Kidney (tissue), 22 donors: ENCODE measurements at places on chromosomes 6 and 20. TPM values are rescaled to one million over a fixed set of nuclear protein-coding genes. Genes with fewer than 3 reads are reported as not detected.

- DNase-seq: no peak
These were observed 61.7 kb upstream of the XRN2 start for GRCh38 chr20:21241406-21241805.

DNA sequence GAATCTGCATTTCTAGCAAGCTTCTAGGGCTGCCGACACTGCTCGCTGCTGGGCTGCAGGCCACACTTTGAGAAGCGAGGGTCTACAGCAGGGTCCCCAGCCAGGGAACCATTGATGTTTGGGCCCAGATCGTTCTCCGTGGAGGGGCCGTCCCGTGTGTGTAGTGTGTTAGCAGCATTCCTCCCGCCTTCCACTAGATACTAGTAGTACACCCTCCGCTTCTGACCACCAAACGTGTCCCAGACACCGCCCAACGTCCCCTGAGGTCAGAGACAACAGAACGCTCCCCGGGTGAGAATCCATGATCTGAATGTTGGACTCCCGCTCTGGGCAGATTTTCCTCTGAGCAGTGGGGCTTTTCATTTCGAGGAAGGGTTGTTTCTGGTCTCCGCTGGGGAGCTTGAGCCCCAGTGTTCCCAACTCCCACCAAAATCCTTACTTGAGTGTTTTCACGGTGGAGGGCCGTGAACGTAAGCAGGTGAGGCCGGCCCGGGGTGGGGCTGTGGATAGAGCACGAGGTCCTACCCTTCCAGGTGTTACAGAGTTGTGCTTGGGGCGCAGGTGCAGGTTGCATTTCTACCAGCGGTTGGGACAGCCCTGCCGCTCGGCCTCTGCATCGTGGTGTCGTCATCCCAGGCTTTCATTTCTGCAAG lies 124.6 kb downstream of the SYCP2 start:
- no peak for DNase-seq

DNA sequence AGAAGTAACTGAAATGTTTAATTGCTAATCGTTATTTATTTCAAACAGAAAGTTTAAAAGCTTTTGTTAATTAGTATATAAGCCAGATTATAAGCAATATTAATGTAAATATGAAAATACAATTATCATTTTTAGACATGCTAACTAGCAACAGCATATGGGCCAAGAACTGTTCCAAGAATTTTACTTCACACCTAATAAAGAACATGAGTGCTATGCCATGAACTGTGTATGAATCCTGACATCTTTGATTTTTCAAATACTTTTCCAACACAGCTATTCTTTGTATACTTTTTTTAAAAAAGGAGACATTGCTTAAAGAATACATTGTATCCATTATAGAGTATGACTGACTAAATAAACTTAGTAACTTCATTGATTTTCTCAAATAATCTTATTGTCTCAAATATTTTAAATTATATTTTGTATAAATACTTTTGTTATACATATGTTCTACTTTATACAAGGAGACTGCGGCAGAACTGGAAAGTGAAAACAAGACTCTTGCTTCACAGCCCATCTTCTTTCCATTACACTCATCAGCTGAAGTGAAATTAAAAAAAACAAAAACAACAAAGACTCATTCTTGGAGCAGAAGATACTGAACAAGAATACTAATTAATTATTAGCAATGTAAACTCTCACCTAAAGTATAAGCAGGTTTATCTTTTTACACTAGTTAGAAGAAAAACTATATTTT lies 89.9 kb downstream of the EPHA7 start:
- no peak for DNase-seq

- no peak for DNase-seq
These were observed at the start of gene CRISP3 for GRCh38 chr6:49744259-49744658. CRISP3 (minus strand) TSS chr6:49744388; CDS start chr6:49744367, 21 bp downstream.

- DNase-seq: no peak
These were observed 86.9 kb downstream of the SH3BGRL2 start for GRCh38 chr6:79717989-79718388.

ZNF165 gene
- 3.6 TPM for total RNA-seq
